Hindlimb muscle (tissue), 1 donor: ENCODE measurements at places on chromosomes 13 and 19.

GRCh38 chr19:29326351-29326750, 113.4 kb upstream of the UQCRFS1 start:
- DNase-seq: no peak

- no peak for DNase-seq
Measured at GRCh38 chr13:97121894-97122293, 100.2 kb upstream of the MBNL2 start.

GRCh38 chr13:113489171-113489548, 1.4 kb downstream of the DCUN1D2 start:
- no peak for DNase-seq

DNA sequence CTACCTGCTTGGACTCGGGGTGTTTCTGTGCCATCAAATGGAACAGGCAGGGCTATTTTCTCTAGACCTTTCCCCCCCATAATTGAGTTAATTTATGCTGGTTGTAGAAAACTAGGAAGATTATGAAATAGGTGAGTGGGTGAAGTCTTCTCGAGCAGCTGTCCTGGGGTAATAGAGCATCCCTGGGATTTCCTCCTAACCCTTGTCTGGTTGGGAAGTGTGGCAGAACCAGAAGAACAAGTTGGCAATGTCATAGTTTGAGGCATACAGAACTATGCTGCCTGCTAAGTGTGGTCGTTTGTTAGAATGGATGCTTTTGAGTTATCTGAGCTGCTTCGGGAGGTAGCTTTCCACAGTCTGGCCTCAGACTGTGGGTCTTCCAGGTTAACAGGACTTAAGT, 3.7 kb downstream of the GATAD2A start:
- DNase-seq: no peak

DNA sequence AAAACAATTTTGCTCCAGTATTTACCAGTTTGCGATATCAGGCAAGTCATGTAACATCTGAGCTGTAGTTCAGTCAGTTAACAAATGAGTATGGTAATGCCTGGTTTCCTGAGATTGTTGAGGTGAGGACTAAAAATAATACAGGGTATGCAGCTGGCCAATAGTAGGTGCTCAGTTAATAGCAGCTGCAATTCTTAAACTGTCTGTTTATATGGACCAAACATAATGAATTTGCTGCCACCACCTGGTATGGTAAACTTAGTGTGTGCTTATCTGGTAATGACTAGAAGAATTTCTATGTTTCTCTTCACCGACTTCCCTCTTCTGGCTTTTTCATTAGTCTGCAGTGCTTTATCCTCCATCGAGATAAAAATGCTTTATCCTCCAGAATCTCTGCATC, 9.1 kb downstream of the ZMYM2 start:
- DNase-seq: no peak
